ENCODE measurements at places on chromosomes 2 and 18. TPM values are rescaled to one million over a fixed set of nuclear protein-coding genes. Genes with fewer than 3 reads are reported as not detected.
A peak's percentile ranks its signal among the peaks of the same experiment; 100 is the strongest.

DNA sequence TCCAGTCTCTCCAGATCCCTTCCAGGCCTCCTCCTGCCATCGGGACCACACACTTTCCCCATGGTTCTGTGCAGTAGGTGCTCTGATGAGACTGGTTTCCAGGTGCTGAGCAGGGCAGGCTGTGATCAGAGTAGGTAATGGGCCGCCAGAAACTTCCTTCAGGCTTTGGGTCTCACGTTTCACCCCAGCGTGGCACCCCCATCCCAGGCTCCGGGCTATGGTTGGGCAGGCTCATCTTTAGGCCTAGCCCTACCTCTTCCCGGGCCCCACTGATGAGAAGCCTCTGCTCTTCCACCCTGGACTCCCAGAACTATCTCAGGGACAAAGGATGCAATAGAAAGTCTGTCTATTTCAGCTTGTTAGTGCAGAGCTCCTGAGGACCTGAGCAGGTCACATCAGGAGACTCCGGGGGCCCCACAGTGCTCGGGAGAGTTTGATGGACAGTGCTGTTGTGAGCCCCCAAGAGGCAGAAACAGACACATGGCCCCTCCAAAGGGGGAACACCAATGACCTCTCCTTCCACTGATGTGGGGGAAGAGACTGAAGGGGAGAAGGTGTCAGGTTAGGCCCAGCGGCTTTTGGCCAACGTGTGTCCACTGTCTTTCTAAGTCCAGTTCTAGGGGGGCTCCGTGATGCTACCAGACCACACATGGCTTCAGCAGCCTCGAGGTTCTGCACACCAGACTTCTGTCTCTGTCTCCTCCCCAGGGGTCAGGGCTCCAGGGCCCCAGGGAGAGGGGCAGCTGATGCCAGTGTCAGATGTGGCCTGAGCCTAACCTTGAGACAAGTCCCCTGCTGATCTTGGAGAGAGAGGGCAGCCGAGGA is 5.8 kb upstream of the PROM2 start:
- DNase-seq, result no peak
- H3K4me1 ChIP-seq, result no peaks in the 10 kb centered on the region
- H3K4me3 ChIP-seq, result no peak overlapping the region
- no peaks in the 10 kb centered on the region for H3K36me3 ChIP-seq
- no peaks in the 10 kb centered on the region for H3K27me3 ChIP-seq
- H3K27ac ChIP-seq, result no peak overlapping the region

Gene ASXL2
- total RNA-seq, result 36.8 TPM

DNA sequence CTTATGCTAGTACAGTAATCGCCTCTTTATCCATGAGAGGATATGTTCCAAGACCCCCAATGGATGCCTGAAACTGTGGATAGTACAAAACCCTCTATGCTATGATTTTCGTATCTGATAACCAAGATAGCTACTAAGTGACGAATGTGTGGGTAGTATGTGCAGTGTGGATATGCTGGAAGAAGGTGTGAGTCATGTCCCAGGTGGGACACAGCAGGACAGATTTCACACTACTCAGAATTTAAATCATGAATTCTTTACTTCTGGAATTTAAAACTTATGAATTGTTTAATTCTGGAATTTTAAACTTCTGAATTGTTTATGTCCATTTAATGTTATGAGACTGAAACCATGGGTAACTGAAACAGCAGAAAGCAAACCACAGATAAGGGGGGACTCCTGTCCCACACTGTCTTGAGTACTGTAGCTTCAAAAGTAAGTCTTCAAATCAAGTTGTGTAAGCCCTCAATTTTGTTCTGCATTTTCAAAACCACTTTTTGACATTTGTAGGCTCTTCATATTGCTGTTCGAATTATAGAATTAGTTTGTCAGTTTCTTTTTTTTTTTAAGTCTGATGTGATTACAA is 116.0 kb downstream of the LTBP1 start:
- H3K27me3 ChIP-seq, result peaks cover 7% of the 10 kb centered on the region
- H3K4me3 ChIP-seq, result no peak overlapping the region
- no peak overlapping the region for H3K27ac ChIP-seq
- H3K36me3 ChIP-seq, result no peaks in the 10 kb centered on the region
- no peak for DNase-seq
- H3K4me1 ChIP-seq, result no peaks in the 10 kb centered on the region

DNA sequence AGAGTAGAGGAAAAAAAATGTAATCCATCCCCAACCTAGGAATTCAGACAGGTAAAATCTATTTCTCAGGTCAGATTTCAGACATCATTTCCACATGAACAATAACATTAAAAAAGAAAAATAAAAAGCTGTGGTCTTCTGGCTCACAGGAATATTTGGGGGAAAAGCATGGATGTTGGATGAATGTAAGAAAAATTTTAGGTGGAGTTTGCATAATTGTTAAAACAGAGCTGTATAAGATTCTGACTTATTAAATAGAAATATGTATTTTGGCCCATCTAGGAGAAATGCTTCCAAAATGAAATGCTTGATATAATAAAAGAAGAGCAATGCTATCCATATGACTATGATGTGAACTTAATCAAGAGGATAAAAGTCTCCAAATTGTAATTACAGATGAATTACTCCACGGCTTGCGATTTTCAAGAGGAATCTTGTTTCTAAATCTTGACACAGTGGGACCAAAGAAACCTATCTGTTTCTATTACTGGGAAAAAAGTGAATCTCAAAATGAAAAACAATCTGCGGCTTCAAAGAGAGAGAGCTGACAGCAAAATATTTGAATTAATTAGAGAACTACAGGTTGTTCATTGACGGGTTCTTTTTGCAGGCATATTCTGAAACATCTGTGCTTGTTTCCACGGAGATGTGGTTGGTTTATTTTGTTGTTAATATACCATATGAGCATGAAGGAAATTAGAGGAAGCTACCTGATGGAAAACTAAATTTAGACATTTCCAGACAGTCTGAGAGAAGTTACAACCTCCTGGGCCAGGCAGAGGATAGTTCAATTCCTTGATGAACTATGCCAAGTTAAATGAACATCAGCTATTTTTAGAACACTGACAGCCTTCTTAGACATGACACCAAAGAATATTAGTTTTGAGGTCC is 468.7 kb downstream of the PID1 start:
- H3K27ac ChIP-seq, result no peak overlapping the region
- no peaks in the 10 kb centered on the region for H3K36me3 ChIP-seq
- no peak for DNase-seq
- H3K4me3 ChIP-seq, result no peak overlapping the region
- H3K27me3 ChIP-seq, result no peaks in the 10 kb centered on the region
- no peaks in the 10 kb centered on the region for H3K4me1 ChIP-seq

DNA sequence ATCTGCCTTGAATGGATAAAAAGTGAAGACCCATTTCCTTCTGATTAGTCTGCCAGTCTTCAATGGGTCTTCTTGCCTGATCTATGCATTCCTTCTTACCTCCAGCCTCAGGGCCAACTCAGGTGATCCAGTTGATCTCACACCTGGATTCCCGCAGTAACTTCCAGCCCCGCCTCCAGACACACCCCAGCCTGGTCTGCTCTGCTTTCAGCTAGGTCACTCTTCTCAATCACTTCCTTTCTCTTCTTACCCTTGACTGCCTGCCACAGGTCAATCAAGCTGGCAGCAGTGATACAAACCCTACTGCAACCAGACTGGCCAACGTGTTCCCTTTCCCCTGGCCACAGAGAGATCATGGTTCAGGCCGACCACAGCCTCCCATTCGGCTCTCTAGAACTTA is 263.6 kb downstream of the ZNF516 start:
- peaks cover 15% of the 10 kb centered on the region for H3K27me3 ChIP-seq
- DNase-seq, result no peak
- H3K4me1 ChIP-seq, result no peaks in the 10 kb centered on the region
- no peak overlapping the region for H3K27ac ChIP-seq
- no peaks in the 10 kb centered on the region for H3K36me3 ChIP-seq
- no peak overlapping the region for H3K4me3 ChIP-seq

- H3K4me3 ChIP-seq, result no peak overlapping the region
- H3K27ac ChIP-seq, result no peak overlapping the region
- H3K27me3 ChIP-seq, result peaks cover 2% of the 10 kb centered on the region
- H3K36me3 ChIP-seq, result no peaks in the 10 kb centered on the region
Observed at GRCh38 chr2:208479342-208479741, 72.8 kb downstream of the PTH2R start.

Gene PLEKHH2
- total RNA-seq, result 1.5 TPM

GRCh38 chr18:10119991-10120390 is 206.2 kb downstream of the VAPA start:
- no peak for DNase-seq
- no peaks in the 10 kb centered on the region for H3K36me3 ChIP-seq
- H3K27ac ChIP-seq, result no peak overlapping the region
- no peaks in the 10 kb centered on the region for H3K27me3 ChIP-seq

GRCh38 chr2:96533292-96534073 is 3.1 kb upstream of the ARID5A start:
- peak; percentile 5 for DNase-seq
- H3K36me3 ChIP-seq, result peaks cover 14% of the 10 kb centered on the region
- peaks cover 69% of the 10 kb centered on the region for H3K4me1 ChIP-seq
- peak overlapping the region; percentile 58 for H3K27ac ChIP-seq
- no peaks in the 10 kb centered on the region for H3K27me3 ChIP-seq

DNA sequence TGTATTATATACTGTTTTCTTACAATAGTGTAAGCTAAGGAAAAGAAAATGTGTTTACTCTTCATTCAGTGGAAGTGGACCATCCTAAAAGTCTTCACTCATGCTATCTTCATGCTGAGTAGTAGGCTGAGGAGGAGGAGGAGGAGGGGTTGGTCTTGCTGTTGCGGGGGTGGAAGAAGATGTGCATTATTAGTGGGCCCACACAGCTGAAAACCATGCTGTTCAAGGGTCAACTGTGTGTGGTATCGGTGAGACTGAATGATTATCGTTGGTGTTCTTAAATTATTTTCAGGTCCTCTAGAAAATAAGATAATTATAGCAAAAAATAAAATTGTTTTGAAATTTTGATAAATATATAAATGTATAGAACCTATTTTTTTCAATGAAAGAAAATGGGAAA is 22.0 kb downstream of the INSIG2 start:
- no peaks in the 10 kb centered on the region for H3K27me3 ChIP-seq
- peaks cover 52% of the 10 kb centered on the region for H3K36me3 ChIP-seq
- H3K4me3 ChIP-seq, result no peak overlapping the region
- DNase-seq, result no peak

Gene SERPINB3
- not detected for total RNA-seq

GRCh38 chr2:62197925-62198633 is 2.2 kb downstream of the B3GNT2 start:
- peak overlapping the region; percentile 92 for H3K4me3 ChIP-seq
- H3K36me3 ChIP-seq, result peaks cover 26% of the 10 kb centered on the region
- H3K27me3 ChIP-seq, result no peaks in the 10 kb centered on the region
- no peak for DNase-seq
- peaks cover 52% of the 10 kb centered on the region for H3K4me1 ChIP-seq

DNA sequence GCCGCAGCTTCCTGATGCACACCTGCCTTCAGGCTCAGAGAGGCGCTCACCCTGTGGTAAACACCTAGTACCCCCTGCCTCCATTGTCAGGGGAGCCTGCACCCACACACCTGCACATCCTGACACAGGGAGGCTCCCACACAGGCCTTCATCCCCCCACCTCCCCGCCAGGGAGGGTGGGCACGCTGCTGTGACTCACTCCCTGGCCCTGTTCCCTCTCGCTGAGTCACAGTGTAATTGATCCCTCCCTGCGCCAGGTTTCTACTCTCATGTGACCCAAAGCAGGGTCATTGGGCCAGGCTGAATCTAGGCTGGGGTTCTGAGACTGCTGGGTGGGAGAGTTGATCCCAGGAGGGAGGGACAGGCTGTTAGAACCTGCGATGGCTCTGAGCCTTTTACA is 8.5 kb upstream of the CELF4 start:
- no peak for DNase-seq
- no peak overlapping the region for H3K4me3 ChIP-seq
- H3K4me1 ChIP-seq, result no peaks in the 10 kb centered on the region
- no peaks in the 10 kb centered on the region for H3K36me3 ChIP-seq
- peaks cover 20% of the 10 kb centered on the region for H3K27me3 ChIP-seq
- no peak overlapping the region for H3K27ac ChIP-seq

Gene LAMA1
- total RNA-seq, result not detected

Gene SNORC
- 2.1 TPM for total RNA-seq

Gene ABCG8
- total RNA-seq, result not detected

- H3K4me1 ChIP-seq, result no peaks in the 10 kb centered on the region
- H3K4me3 ChIP-seq, result no peak overlapping the region
- no peak for DNase-seq
- H3K27me3 ChIP-seq, result peaks cover 3% of the 10 kb centered on the region
Observed at GRCh38 chr2:137000811-137001210, 235.5 kb downstream of the THSD7B start.

- peak; percentile 82 for DNase-seq
- peaks cover 11% of the 10 kb centered on the region for H3K4me1 ChIP-seq
- peak overlapping the region; percentile 71 for H3K4me3 ChIP-seq
- peaks cover 1% of the 10 kb centered on the region for H3K36me3 ChIP-seq
Observed at GRCh38 chr2:88765154-88765888, 73.8 kb downstream of the RPIA start.

GRCh38 chr18:5419601-5420000 is 124.1 kb upstream of the ZBTB14 start:
- H3K36me3 ChIP-seq, result peaks cover 2% of the 10 kb centered on the region
- peaks cover 5% of the 10 kb centered on the region for H3K27me3 ChIP-seq
- no peak overlapping the region for H3K4me3 ChIP-seq
- H3K4me1 ChIP-seq, result peaks cover 2% of the 10 kb centered on the region

DNA sequence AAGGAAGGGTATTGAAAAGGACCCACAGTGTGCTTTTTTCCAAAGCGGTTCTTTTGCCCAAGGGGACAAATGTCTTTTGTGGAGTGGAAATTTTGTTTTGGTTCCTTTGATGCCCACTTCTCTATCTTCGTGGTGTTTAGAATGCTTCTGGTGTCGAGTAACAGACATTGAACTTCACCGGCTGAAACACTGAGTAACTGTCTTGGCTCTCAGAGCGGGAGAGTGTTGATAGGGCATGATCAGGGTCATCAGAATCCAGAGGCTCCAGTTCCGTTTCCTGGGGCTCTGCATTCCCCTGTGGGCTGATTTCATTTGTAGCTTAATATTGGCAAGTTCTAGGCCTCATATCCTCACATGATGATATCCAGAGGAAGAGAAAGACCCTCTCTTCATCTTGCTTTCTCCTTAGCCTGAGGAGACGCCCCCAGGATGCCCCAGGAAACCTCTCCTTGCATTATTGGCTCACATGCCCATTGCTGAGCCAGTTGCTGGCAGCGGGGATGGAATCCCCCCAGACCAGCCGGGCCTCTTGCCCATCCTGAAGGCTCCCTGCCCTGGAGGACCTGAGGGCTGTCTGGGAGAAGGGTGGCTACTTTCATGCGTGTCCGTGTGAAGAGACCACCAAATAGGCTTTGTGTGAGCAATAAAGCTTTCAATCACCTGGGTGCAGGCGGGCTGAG is 27.9 kb upstream of the AGFG1 start:
- H3K4me1 ChIP-seq, result no peaks in the 10 kb centered on the region
- DNase-seq, result no peak
- H3K36me3 ChIP-seq, result no peaks in the 10 kb centered on the region

DNA sequence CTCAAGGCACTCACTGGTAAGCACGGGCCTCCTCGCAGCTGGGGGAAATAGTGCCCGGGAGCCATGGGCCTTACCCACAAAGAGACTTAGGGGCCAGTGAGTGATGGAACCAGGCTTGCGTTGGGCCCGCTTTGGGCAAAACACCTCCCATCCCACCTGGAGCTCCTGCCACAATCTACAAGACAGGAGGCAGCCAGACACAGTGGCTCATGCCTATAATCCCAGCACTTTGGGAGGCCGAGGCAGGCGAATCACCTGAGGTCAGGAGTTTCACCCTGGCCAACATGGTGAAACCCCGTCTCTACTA is 88.2 kb downstream of the TFCP2L1 start:
- no peaks in the 10 kb centered on the region for H3K36me3 ChIP-seq
- H3K4me3 ChIP-seq, result no peak overlapping the region
- no peak overlapping the region for H3K27ac ChIP-seq
- H3K27me3 ChIP-seq, result no peaks in the 10 kb centered on the region
- no peak for DNase-seq

All from activated CD4-positive, alpha-beta T cell treated with anti-CD3 and anti-CD28 coated beads for 36 hours (primary cell).